ENCODE measurements at places on chromosomes 5 and 9.

GRCh38 chr5:129379406-129379805, 80.7 kb upstream of the ADAMTS19 start:
- DNase-seq: no peak

GRCh38 chr5:56669534-56670483, 145.5 kb upstream of the MAP3K1 start:
- DNase-seq: peak; percentile 52

DNA sequence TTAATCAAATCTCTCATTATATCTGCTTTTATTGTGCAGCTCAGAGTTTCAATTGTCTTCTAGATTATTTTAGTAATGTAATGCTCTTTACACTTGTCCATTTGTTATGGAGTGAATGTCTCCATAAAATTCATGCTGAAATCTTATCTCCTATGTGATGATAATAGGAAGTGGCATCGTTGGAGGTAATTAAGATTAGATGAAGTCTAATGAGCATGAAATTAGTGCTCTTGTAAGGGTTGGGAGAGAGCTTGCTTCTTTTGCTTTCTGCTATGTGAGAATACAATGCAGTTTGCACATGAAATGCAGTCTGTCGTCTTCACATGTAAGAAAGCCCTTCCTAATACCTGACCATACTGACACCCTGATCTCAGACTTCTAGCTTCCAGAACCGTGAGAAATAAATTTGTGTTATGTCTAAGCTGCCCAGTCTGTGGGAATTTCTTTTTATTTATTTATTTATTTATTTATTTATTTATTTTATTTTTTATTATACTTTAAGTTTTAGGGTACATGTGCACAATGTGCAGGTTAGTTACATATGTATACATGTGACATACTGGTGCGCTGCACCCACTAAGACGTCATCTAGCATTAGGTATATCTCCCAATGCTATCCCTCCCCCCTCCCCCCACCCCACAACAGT, 1399.2 kb upstream of the CDH6 start:
- DNase-seq: no peak

DNA sequence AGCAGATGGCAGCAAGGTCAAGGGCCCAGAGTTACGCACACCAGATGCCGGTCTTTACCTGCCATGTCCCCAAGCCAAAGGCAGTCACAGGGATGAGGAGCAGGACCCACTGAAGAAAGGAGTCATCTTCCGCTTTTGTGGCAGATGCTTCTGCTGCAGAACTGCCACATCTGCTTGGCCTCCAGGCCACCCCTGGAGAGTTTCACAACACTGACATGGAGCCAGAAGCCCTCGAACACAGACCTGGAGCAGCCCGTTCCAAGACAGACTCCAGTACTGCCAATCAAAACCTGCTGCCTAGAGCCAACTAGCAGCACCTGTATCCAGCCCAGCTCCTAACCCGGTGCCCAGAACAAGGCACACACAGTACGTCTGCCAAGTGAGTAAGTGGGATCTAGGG, 1.5 kb downstream of the SURF1 start:
- peak; percentile 31 for DNase-seq

DNA sequence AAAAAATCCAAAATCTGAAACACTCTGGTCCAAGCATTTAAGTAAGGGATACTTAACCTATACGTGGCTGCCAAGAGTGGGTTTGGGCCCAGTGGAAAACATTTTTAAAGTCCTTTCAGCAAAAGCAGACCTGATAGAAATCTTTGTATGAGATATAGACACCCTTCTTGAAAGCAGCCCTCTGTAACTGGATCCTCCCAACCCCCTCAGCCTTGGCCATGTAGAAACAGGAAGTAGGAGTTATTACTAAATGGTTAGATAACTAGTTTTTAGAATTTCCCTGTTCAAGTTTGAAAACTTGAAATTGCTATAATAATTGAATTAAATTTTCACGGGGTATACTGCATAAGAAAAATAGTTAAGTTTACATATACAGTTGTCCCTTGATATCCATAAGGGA, 111.3 kb upstream of the PCA3 start:
- no peak for DNase-seq

DNA sequence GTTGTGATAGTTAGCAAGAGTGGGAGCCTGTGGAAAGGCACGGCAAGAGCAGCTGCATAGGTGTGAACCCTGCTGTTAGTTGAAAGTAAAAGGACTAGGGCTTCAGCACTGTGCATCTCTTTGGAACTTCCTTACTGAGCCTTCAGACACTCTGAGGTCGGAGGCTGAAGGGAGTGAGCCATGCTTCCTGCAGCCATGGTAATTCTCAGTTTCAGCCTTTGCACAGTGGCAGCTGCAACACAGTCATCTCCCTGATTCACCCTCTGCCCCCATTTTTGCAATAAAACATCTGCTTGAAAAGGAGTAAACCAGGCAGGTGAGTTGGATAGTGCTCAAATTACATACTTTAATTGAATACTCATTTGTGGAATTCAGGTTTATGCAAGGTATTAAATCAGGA, 6.5 kb upstream of the TLE4 start:
- DNase-seq: no peak

- no peak for DNase-seq
Measured at GRCh38 chr5:107426209-107426608, 244.5 kb downstream of the EFNA5 start.

DNA sequence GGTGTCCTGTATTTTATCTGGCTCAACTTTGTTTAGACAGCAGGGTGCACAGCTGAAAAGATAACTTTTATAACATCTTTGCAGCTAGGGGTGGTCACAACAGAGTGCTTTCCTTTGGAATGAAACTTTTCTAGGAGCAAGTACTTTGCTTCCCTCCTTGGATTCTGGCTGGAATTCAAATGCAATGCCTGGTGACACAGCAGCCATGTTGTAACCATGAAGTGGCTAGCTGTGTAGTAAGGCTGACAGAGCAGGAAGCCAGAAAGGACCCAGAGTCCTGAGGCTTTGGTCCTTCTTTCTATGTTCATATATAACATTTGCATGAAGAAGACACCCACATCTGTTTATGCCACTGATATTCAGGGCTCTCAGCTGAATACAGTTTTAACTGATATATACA, 48.1 kb downstream of the TENT4A start:
- DNase-seq: no peak

- DNase-seq: peak; percentile 97
Measured at GRCh38 chr5:149320791-149321330, 24.4 kb upstream of the GRPEL2 start.

GRCh38 chr5:171681061-171681460, 104.6 kb upstream of the SMIM23 start:
- no peak for DNase-seq

- DNase-seq: no peak
Measured at GRCh38 chr5:108820983-108821382, 73.3 kb downstream of the FER start.

Measured in right cardiac atrium (tissue), 5 donors.